CD4-positive, CD25-positive, alpha-beta regulatory T cell (primary cell): ENCODE measurements at places on chromosomes 6 and 20.

DNA sequence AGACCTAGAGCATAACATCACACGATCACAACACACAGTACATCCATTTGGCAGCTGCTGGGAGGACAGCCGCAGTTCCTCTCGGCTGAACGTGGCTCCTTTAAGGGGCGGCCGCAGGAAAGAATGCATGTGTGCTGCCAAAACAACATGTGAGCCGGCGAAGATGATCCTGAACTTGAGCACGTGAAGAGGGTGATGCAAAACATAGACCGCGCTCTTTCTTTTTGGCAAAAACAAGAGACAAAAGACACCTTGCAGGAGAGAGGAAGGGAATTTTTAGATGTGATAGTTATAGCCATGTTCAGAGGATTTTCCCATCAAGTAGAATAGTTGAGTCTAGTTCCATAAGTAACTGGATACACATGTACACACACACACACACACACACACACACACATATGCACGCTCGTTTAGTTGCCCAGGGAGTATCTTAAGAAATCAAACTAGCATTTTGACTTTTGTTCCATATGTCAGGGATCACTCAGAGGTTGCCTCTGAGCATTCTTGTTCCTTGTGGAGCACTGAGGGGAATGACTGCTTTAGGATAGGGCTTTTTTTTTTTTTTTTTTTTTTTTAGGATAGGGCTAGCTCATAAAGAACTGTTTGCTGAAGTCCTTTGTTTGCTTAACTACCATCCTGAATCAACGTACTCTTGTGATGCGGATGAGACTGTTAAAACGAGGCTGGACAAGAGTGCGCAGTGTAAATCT lies 21.7 kb upstream of the RANBP9 start:
- no peak overlapping the region for H3K27ac ChIP-seq
- no peaks in the 10 kb centered on the region for H3K36me3 ChIP-seq
- no peak overlapping the region for H3K4me3 ChIP-seq

GRCh38 chr20:4076671-4077070 lies 61.3 kb upstream of the RNF24 start:
- H3K27me3 ChIP-seq: no peaks in the 10 kb centered on the region
- no peak overlapping the region for H3K27ac ChIP-seq
- H3K36me3 ChIP-seq: no peaks in the 10 kb centered on the region
- no peaks in the 10 kb centered on the region for H3K4me1 ChIP-seq
- H3K4me3 ChIP-seq: no peak overlapping the region

DNA sequence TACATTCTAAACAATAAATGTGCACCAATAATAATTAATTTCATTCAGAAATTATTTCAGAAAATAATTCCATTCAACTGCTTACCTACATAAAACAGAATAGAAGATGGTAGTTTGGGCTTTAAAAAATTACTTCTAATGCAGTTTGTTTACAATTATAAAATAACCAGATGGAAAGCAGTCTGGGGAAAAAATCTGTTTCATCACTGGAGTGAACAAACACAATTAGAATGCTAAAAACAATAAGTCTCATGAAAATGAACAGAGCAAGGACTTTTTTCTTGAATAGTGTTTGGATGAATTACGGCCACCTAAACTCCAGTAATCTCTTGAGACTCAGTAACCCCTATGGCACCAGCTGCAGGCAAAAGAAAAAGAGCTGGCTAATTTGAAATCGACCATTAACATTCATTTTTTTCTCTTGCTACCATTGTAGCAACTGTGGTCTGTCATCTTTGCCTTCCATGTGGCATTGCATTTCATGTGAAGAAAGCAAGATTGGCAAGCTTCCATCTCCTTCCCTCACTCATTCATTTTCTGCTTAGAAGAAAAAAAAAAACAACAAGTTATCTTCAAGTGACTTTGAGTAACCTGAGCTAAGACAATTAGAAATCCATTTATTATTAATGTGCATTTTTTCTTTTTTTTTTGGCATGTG lies 88.4 kb upstream of the CEP85L start:
- H3K27me3 ChIP-seq: no peaks in the 10 kb centered on the region
- no peak overlapping the region for H3K27ac ChIP-seq
- no peak for DNase-seq
- H3K4me3 ChIP-seq: no peak overlapping the region

GRCh38 chr20:3687655-3688054 lies 5.8 kb upstream of the ADAM33 start:
- no peak overlapping the region for H3K27ac ChIP-seq
- no peaks in the 10 kb centered on the region for H3K36me3 ChIP-seq
- no peak overlapping the region for H3K4me3 ChIP-seq
- DNase-seq: no peak

- peaks cover 13% of the 10 kb centered on the region for H3K4me1 ChIP-seq
- no peak overlapping the region for H3K27ac ChIP-seq
- DNase-seq: no peak
- peaks cover 2% of the 10 kb centered on the region for H3K27me3 ChIP-seq
- no peaks in the 10 kb centered on the region for H3K36me3 ChIP-seq
Observed at GRCh38 chr20:64052326-64052722, 2.9 kb upstream of the SOX18 start.

DNA sequence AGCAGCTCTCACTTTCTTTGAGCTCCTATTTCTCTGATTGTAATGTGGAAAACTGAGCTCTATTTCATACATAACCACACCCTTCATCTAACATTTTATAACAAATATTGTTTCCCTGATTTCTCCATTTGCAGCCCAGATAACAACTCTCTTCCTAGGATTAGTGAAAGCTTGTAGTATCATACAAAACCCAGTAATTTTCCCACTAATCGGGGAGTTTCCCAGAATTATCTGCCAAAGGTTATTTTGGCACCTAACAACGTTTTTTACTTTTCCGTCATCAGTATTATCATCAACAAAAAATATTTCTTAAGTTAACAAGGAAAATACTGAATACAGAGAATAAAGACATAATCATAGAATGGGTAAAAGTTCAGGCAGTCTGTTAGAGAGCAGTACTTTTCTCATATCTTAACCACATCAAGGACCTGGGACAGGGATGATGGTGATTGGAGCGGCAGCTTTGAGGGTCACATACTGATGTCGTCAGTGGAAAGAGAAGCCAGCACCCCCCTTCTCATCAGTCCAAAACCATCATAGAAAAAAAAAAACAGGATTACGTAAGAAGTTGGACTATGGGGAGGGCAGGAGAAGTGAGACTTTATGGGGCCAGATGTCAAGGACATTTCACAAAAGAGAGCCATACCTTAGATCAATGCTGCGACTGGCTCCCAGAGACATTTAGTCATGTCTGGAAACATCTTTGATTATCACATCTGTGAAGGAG lies 166.1 kb upstream of the TNFAIP3 start:
- H3K4me1 ChIP-seq: peaks cover 16% of the 10 kb centered on the region
- no peaks in the 10 kb centered on the region for H3K36me3 ChIP-seq
- H3K4me3 ChIP-seq: no peak overlapping the region
- no peak for DNase-seq
- no peaks in the 10 kb centered on the region for H3K27me3 ChIP-seq

DNA sequence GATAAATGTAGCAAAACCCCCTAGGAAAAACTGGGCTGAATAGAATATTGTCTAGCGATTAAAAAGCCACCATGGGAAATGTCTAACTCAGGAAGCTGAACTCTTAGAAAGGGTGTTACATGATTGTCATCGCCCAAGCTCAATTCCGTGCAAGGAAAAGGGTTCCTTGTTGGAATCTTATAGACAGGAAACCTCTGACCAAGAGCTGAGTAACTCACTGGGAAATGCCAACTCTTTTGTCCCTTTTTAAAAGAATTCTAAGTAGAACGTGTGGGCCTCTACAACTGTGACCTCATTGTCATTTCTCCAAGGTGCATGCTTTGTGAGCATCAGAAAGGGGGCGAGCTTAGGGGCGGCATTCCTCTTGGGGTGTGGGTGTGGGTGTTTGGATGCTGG lies 88.1 kb downstream of the SYNJ2 start:
- H3K4me3 ChIP-seq: no peak overlapping the region
- DNase-seq: no peak
- H3K27ac ChIP-seq: no peak overlapping the region
- H3K36me3 ChIP-seq: peaks cover 22% of the 10 kb centered on the region
- peaks cover 4% of the 10 kb centered on the region for H3K4me1 ChIP-seq

- no peak overlapping the region for H3K4me3 ChIP-seq
- H3K27ac ChIP-seq: no peak overlapping the region
- H3K36me3 ChIP-seq: no peaks in the 10 kb centered on the region
- no peaks in the 10 kb centered on the region for H3K4me1 ChIP-seq
- H3K27me3 ChIP-seq: no peaks in the 10 kb centered on the region
Observed at GRCh38 chr6:69022993-69023392, 387.9 kb downstream of the ADGRB3 start.

GRCh38 chr6:6651335-6651734 lies 62.8 kb downstream of the LY86 start:
- no peak for DNase-seq
- H3K4me1 ChIP-seq: peaks cover 26% of the 10 kb centered on the region
- no peaks in the 10 kb centered on the region for H3K36me3 ChIP-seq
- no peaks in the 10 kb centered on the region for H3K27me3 ChIP-seq
- no peak overlapping the region for H3K27ac ChIP-seq
- H3K4me3 ChIP-seq: no peak overlapping the region

GRCh38 chr20:40449974-40450616 lies 238.9 kb downstream of the MAFB start:
- no peaks in the 10 kb centered on the region for H3K36me3 ChIP-seq
- no peak overlapping the region for H3K4me3 ChIP-seq
- no peaks in the 10 kb centered on the region for H3K4me1 ChIP-seq
- no peak overlapping the region for H3K27ac ChIP-seq
- no peak for DNase-seq

DNA sequence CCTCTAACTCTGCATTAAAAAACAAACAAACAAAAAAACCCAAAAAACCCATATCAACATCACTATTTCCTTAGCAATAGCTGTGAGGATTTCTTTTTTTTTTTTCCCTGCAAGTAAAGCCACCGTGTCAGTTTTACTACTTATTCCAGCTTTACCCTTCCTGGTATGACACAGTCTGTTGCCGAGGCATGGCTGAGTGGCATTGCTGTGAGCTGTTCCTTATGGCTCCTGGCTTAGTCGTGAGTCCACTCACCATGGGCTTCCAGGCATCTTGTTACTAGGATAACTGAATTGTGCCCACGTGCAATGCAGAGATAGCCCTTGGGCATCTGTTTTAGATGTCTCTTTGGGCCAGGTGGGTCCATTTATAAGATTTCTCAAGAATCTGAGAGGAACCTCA lies 84.8 kb downstream of the LRRC1 start:
- H3K27ac ChIP-seq: no peak overlapping the region
- no peak overlapping the region for H3K4me3 ChIP-seq
- no peaks in the 10 kb centered on the region for H3K36me3 ChIP-seq
- no peaks in the 10 kb centered on the region for H3K4me1 ChIP-seq
- no peak for DNase-seq

- peaks cover 3% of the 10 kb centered on the region for H3K36me3 ChIP-seq
- H3K27me3 ChIP-seq: no peaks in the 10 kb centered on the region
- no peak overlapping the region for H3K4me3 ChIP-seq
- no peak for DNase-seq
- no peak overlapping the region for H3K27ac ChIP-seq
Observed at GRCh38 chr6:116206231-116206903, 47.5 kb downstream of the TSPYL4 start.

GRCh38 chr6:55046869-55047422 lies 127.4 kb upstream of the HCRTR2 start:
- H3K4me3 ChIP-seq: no peak overlapping the region
- no peak for DNase-seq
- H3K27ac ChIP-seq: no peak overlapping the region
- no peaks in the 10 kb centered on the region for H3K27me3 ChIP-seq

DNA sequence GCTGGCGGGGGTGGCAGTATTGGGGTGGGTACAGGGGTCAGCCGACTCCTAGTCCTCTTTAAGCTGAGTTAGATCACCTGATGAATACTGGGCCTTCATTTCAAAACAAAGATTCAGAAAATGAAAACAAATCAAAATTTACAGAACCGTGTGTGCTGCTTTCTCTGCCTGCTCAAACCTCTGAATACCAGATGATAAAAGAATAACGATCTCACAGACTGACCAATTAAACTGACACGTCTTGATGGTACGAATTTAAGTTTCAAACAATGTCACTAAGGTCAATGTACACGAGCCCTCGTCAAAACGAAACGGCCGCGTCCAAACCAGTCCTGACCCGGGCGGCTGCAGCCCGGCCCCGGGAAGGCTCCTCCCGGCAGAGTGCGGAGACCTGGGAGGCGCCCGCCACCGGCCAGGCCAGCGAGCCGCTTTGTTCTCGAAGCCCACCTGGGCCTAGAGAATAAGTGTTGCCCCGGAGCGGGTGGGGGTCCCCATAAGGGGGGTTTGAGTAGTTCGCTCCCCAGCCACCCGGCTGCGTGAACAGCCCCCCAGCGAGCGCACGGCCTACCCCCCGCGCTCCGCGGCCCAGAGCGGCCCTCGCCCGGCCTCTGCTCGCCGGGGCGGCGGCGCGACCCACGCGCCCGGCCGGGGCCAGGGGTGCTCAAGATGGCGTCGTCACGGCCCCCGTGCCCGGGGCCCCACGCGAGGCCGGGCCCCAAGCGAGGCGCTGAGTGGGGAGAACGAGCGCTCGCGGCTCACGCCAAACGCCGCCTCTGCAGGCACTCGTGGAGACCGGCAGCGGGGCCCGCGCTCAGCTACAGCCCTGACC lies 728 bp downstream of the PSMA7 start:
- H3K36me3 ChIP-seq: peaks cover 34% of the 10 kb centered on the region
- peak; percentile 24 for DNase-seq
- no peaks in the 10 kb centered on the region for H3K27me3 ChIP-seq

GRCh38 chr20:44159125-44159524 lies 27.9 kb downstream of the JPH2 start:
- no peaks in the 10 kb centered on the region for H3K4me1 ChIP-seq
- no peaks in the 10 kb centered on the region for H3K36me3 ChIP-seq
- no peak for DNase-seq

GRCh38 chr6:113750151-113750855 lies 106.8 kb upstream of the MARCKS start:
- no peaks in the 10 kb centered on the region for H3K4me1 ChIP-seq
- H3K4me3 ChIP-seq: no peak overlapping the region
- no peaks in the 10 kb centered on the region for H3K27me3 ChIP-seq

DNA sequence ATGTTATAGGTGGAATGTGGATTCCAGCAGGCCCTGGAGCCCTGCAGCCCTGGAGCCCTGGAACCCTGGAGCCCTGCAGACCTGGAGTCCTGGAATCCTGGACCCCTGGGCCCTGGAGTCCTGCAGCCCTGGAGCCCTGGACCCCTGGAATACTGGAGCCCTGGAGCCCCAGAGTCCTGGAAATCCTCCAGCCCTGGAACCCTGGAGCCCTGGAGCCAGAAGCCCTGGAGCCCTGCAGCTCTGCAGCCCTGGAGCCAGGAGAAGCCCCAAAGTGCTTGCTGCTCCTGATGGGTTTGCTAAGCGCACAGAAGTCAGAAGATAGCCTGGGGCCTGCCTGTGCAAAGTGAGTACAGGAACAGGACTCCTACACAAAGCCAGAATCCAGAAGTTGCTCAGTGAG lies 223.1 kb upstream of the PDE10A start:
- no peak overlapping the region for H3K4me3 ChIP-seq
- H3K27ac ChIP-seq: no peak overlapping the region
- no peak for DNase-seq
- no peaks in the 10 kb centered on the region for H3K4me1 ChIP-seq
- no peaks in the 10 kb centered on the region for H3K36me3 ChIP-seq

GRCh38 chr20:61219021-61219431 lies 33.0 kb upstream of the CDH4 start:
- no peaks in the 10 kb centered on the region for H3K36me3 ChIP-seq
- H3K27me3 ChIP-seq: no peaks in the 10 kb centered on the region

- no peak overlapping the region for H3K27ac ChIP-seq
- no peaks in the 10 kb centered on the region for H3K36me3 ChIP-seq
- peaks cover 14% of the 10 kb centered on the region for H3K4me1 ChIP-seq
- H3K4me3 ChIP-seq: no peak overlapping the region
- no peaks in the 10 kb centered on the region for H3K27me3 ChIP-seq
- no peak for DNase-seq
Observed at GRCh38 chr6:37010402-37010892, 5.0 kb downstream of the FGD2 start.
